ENCODE measurements at places on chromosomes 2 and 18.
A peak's percentile ranks its signal among the peaks of the same experiment; 100 is the strongest.

DNA sequence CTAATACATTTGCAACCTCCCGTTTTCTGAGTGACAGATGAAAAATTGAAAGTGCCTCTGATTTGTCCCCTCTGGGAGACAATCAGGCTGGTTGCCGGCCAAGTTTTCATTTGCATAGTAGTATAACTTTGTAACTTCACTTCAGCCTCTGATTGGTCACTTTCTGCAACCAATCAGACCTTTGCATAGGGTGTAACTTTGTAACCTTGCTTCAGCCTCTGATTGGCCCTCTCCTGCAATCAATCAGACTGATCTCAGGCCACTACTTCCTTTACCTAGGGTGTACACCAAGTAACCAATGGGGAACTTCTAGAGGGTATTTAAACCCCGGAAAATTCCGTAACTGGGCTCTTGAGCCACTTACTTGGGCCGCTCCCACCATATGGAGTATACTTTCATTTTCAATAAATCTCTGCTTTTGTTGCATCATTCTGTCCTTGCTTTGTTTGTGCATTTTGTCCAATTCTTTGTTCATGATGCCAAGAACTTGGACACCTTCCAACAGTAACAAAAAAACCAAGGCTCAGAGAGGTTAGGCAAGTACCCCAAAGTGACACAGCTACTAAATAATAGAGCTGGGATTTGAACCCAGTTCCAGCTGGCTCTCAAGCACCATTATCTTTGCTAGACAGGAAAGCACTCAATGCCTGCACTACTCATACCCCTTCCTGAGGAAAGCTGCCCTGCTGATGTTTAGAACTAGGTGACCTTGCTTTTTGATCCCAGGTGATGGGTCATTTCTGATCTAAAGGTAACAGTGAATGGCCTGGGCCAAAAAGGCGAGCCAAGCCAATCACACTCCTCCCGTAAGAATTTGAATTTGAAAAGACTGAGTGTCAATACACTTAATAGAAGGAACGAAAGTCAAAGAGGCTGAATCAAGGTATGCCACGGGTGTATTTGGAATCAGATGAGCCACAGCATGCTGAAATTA is 10.9 kb upstream of the MYOM1 start:
- DNase-seq, result no peak

DNA sequence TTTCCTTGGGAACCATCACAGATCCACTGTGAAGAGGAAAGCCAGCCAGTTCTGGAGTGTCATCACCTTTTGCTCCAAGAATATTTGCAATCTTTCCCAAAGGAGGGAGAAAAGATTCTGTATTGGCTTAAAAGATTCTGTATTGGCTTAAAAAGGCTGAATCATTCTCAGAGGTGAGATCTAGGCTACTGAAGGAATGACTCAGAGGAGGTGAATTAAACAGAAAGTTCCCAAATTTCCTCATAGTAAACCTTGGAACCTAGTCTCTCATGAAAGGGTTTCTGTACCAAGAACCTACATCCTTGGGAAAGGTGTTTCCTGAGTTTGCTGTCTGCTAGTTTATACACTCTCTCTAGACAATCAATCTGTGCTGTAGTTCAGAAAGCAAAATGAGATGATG is 34.1 kb upstream of the GRB14 start:
- DNase-seq, result no peak

DNA sequence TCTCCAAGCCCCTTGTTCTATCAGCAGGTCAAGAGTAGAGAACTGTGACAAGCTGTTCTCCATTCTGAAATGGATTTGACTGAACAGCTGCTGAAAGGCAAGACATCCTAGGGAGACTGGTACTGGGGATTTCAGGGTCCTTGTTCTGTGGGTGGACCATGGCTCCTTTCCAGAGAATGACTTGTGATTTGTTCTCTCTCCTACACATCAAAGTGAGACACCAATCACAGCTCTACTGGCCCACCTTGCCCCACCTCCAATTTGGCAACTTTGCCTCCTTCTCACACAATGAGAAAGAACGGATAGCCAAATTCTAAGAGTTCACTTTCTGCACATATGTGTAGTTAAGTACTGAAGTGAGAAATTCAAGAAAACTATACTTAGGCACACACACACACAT is 67.4 kb downstream of the BCL11A start:
- DNase-seq, result no peak

GRCh38 chr2:54394392-54394791 is 61.7 kb upstream of the SPTBN1 start:
- DNase-seq, result no peak

GRCh38 chr2:232633413-232634205 is at the start of gene EFHD1:
Gene EFHD1, plus strand, starts transcription at chr2:232633604. Its CDS starts 101 bp downstream, at chr2:232633705.
- peak; percentile 23 for DNase-seq

GRCh38 chr2:164589522-164589921 is 31.8 kb downstream of the GRB14 start:
- DNase-seq, result no peak

- no peak for DNase-seq
Measured at GRCh38 chr2:22807872-22808271, 577.1 kb upstream of the KLHL29 start.
